Fibroblast of gingiva (primary cell): ENCODE measurements at places on chromosomes 5 and 9.

- DNase-seq, result peak; percentile 60
These were observed 539.5 kb downstream of the EBF1 start for GRCh38 chr5:158560170-158560569.

GRCh38 chr5:34915856-34916192 lies 313 bp downstream of the BRIX1 start:
- no peak for DNase-seq

- DNase-seq, result no peak
These were observed 114.4 kb upstream of the SLIT3 start for GRCh38 chr5:169415371-169415770.

DNA sequence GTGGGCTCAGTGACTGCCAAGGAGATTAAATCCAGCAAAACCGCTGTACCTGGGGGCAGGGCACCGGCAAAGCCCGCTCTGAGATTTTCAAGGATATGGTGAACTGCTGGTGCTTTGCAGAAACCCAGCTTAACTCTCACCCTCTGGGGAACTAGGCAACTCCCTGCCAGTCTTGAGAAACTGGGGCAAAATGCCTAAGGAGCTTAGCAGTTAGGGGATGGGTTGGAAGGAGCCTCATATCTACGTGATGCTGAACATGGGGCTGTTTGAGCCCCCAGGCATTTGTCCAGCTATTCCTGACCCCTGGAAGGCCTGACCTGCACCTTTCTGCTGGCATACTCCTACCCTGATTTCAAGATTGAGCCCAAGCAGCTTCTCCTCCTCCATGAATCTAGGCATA lies 108.6 kb upstream of the TBC1D2 start:
- DNase-seq, result no peak

DNA sequence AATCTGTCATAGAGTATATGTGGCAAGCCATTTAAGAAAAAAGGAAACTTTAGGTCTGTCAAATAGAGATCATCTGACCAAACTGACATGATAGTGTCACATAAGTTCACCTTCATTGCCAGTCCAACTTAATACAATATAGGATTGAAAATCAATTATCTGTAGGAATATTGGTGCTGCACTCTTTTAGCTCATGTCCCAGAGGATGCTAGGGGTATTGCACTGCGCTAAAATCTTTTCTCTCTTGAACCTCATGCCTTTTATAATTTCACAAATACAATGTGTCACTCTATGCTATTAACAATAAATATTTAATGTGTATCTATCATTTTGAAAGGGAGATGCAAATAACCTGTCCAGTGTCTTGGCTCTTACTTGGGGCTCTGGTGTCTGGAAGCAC lies 72.4 kb upstream of the FAM120A start:
- no peak for DNase-seq
